ENCODE measurements at places on chromosomes 4 and X.

GRCh38 chr4:76996445-76996844 is 46.9 kb downstream of the SEPTIN11 start:
- no peak for DNase-seq

GRCh38 chr4:105946771-105947170 is 51.5 kb downstream of the NPNT start:
- no peak for DNase-seq

DNA sequence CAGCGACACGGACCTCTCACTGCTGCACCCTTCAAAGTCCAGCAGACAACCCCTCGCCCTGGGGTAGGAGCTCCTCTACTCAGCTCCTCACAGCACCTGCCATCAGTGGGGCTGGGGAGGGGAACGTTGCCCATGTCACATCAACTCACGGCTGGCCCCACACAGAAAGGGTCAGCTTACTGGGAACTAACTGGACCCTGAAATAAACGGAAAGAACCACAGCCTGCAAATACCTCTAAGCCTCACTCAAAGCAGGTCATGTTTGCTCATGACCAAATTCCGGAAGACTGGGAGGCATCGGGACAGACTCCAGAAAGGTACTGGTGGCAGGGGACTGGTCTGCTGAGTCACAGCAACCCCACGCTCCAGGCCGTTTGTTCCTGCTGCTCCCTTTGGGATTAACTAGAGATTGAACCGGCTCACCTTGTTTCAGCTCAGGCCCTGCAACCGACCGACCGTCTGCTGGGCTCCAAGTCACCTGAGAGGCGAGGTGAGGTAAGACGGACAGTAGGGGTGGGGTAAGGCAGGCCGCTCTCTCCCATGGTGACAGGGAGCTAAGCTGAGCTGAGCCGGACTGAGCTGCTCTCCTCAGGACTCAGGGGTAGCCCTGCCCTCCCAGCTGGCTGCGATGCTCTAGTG is 5.6 kb downstream of the G6PD start:
- DNase-seq, result no peak

GRCh38 chrX:29432534-29432933 is 782.8 kb upstream of the MAGEB2 start:
- DNase-seq, result no peak

GRCh38 chrX:146154191-146154590 is 336.6 kb downstream of the SLITRK2 start:
- no peak for DNase-seq

DNA sequence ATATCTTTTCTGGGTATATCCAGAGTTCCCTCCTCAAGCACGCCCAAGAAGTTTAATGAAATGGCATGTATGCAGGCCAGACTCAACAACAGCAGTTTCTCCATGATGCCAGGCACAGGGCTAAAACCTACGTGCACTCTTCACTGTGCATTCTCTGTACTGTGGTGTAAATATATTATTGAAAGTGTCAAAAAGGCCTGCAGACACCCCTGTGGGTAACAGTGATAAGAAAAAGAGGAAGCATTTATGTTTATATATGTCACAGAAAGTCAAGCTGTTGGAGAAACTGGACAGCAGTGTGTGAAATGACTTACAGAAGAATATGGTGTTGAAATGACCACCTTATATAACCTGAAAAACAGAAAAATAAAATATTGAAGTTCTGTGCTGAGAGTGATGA is 29.6 kb upstream of the DCAF8L1 start:
- DNase-seq, result no peak

DNA sequence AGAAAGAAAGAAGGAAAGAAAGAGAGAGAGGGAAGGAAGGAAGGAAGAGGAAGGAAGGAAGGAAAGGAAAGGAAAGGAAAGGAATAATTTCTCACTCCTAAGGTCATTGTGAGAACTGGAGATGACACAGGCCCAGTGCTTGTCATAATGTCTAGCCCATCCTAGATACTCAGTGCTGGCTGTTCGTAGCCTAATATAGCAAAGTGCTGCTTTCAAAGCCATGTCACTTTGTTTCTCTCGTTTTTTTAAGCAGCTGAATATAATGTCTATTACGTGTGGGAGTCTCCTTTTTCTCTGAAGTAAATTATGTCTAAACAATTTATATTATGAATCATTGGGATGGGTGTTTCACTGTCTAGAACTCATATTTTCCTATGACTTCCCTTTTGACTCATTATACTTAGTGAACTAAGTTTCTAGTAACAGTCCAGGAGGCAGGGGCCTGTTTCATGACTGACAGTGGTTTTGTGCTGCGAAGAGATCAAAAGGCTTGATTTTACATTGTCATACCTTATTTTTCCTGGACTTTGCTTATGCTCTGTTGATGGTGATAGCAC is 327.0 kb upstream of the ZFP42 start:
- DNase-seq, result no peak

Measured in activated T-helper 1 cell treated with anti-CD3 and anti-CD28 coated beads, Interleukin-2, amount 50 U/mL, for 16 hours (primary cell).